NCI-H2081 (cell line): ENCODE measurements at places on chromosomes 2 and 18.
A peak's percentile ranks its signal among the peaks of the same experiment; 100 is the strongest.

- DNase-seq, result no peak
Observed at GRCh38 chr2:161041356-161041755, 118.9 kb upstream of the TANK start.

DNA sequence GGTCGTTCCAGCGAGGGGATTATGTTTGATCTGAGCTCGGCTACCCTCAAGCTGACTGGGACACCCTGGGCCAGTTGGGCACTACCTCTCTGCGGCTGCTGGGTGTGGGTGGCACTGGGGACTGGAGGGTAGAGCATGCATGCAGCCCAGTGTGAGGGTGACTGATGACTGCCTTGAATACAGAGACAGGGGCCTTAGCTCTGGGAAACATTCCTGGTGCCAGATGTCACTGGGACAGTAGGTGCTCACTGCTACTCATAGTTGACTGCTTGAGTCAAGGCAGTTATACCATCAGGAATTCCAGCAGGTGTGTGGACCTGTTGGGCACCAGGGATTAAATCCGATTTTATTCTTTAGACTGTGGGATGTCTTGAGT is 33.6 kb upstream of the ATP6V1B1 start:
- DNase-seq, result no peak

DNA sequence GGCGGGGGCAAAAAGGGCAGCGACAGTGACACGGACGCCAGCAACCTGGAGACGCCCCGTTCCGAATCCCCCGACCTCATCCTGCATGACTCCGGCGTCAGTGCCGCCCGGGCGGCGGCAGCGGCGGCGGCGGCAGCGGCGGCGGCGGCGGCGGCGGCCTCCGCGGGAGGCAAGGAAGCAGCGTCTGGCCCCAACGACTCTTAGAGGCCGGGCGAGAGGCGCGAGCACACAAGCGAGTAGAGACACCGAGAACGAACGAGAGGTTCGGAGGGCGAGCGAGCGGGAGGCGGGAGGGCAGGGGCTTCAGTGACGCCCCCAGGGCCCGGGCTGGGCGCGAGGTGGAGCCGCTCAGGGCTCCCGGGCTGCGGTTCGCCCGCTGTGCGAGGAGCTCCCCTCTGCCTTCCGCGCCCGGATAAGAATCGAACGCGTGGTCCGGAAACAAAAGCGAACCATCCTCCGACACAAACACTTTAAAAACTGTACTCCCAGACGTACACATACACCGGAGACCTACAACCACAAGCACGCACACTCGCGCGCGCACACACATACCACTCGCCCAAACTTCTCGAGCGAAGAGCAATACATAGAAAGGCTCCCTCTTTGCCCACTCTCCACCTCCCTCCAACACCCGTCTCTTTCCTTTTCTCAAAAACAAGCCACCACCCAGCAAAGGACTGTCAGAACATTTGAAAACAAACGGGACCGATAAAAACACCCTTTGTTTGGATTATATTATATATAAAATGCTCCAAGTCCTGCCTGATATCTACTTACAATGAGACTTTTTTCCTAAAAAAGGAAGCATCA is 2.8 kb downstream of the SP9 start:
- DNase-seq, result peak; percentile 69

DNA sequence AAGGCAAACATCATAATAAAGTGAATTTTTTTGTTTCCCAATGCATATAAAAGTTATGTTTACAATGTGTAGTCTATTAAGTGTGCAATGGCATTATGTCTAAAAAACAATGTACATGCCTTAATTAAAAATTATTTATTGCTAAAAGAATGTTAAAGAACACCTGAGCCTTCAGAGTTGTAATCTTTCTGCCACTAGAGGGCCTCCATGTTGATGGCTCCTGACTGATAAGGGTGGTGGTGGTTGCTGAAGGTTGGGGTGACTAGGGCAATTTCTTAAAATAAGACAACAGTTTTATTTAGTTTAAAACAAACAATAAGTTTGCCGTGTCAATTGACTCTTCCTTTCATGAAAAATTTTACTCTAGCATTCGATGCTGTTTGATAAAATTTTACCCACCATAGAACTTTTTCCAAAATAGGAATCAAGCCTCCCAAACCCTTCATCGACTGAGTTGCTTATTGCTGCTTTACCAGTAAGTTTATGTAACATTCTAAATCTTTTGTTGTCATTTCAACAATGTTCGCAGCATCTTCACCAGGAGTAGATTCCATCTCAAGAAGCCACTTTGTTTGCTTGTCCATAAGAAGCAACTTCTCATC is 32.3 kb downstream of the MAP3K2 start:
- peak; percentile 3 for DNase-seq

GRCh38 chr18:47883771-47884413 is 46.6 kb downstream of the SMAD2 start:
- DNase-seq, result peak; percentile 11

DNA sequence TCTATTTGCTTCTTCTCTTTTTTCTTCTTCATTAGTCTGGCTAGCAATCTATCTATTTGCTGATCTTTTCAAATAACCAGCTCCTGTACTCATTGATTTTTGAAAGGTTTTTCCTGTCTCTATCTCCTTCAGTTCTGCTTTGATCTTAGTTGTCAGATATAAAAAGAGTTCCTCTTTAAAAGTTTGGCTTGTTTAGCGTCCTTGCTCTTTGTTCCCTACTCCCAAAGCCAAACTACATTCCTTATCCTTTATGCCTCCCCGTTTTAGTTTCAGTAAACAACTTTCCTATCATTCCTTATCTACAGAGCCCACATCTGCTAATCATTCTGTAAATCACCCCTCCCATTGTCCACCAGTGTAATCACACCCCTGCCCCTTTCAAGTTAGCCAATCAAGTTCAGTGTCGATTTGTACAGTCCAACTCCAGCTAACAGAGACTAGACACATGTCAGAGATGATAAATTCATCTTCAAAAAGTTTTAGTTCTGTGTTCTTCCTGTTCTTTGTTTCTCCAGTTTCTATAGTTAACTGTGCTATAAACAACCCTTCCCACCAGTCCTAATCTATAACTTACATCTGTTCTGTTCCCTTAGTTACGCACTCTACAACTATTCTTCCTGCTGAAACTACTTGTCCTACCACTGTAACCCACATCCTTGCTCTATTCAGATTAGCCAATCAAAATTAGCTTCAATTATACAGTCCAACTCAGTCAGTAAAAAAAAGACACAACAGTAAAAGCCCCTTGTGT is 44.4 kb downstream of the TFPI start:
- no peak for DNase-seq

DNA sequence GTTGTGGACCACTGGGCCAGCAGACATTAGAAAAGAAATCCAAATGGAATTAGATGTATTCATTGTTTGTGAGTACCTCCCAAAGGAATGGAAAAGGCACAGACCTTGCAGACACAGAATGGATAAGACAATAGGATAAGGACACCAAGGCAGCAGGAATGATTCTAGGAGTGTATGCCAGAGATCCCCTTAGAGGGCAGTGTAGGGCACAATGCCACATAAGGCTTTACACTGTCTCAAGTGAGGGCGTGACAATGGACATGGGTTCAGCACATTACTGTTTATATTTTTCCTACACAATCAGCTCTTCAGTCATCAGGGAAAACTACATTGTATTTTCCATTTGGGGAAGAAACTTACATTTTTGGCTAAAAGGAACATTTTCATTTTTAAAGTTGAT is 250.9 kb downstream of the PTH2R start:
- no peak for DNase-seq

GRCh38 chr2:45935791-45936622 is 284.5 kb downstream of the PRKCE start:
- peak; percentile 85 for DNase-seq

- no peak for DNase-seq
Observed at GRCh38 chr2:204110338-204110741, 173.8 kb downstream of the ICOS start.

- no peak for DNase-seq
Observed at GRCh38 chr2:219578811-219579613, 6.9 kb downstream of the INHA start.

- no peak for DNase-seq
Observed at GRCh38 chr18:70166668-70167067, 38.8 kb downstream of the RTTN start.

DNA sequence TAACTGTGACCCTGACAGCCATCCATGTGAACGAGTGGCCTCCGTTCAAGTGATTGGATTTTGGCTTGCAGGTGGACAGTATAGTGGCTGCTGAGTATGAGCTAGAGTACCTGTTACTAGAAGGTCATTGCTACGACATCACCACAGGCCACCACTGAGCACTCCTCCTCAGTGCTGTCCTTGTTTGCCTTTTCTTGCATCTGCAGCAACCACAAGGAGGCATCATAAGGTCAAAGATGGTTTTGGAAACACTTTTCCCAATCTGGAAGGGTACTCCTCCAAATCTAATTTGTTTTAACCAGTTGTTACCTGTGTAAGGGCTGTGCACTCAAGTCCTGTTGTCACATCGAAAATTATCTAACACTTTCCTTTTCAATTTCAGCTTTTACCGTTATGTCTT is 81.2 kb downstream of the UGGT1 start:
- no peak for DNase-seq

- no peak for DNase-seq
Observed at GRCh38 chr2:196534495-196534894, 105.0 kb upstream of the CCDC150 start.

GRCh38 chr2:9266711-9267110 is 60.1 kb downstream of the ASAP2 start:
- no peak for DNase-seq

DNA sequence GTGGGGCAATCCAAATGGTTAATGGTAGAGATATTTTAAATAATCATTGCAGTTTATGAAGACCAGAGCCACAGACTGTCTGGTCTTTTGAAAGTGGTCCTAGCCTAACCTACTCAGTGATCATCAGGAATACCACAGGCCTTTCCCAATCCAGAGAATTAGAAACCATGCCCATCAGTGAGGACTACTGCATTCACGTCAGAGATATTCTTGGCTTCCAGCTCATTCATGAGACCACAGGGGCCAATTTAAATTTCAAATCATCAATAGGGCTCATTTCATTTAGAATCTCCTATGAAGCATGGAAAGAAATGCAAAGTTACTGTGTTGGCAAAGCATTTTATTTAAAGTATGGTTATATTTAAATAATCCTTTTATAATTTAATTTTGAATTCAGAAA is 362.3 kb upstream of the KCNJ3 start:
- DNase-seq, result no peak

- DNase-seq, result peak; percentile 30
Observed at GRCh38 chr2:166361351-166362153, 14.2 kb downstream of the SCN9A start.

DNA sequence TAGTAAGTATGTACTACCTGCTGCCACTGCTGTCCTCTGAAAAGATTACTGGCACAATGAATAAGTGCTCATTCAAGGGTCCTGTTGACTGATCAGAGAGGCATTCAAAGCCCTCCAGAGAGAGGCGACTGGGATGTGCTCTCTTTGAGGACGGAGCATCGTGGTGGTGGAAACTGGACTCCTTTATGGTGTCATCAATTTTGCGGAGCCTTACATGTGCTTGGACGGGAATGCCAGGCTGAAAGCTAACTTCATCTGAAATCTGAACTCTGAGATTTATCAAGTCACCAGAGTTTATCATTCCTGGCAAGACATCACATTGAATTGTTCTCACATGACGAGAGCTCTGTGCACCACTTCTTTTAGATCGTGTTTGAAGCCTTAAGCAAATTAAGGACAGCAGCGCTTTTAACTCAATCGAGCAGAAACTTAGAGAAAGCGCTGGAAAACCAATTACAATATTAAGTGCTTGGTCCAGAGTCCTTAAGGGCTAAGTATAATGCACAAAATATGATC is 138.3 kb downstream of the NCK2 start:
- DNase-seq, result no peak

DNA sequence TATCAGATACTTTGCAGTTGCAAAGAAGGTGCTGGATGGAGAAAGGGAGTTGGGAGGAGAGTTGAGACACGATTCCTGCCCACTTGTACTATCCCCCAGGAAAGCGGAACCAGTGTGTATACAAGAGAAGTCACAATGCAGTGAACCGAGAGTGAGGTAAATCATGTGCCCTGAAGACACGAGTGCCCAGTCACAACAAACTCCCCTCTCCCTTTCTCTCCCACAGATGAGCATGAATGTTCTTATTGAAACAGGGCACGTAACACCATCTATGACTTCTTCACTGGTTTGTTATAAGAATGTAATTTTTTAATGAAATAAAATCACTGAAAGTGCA is 155.7 kb downstream of the IRS1 start:
- no peak for DNase-seq

- DNase-seq, result no peak
Observed at GRCh38 chr2:189022053-189022481, 47.9 kb downstream of the COL3A1 start.

- no peak for DNase-seq
Observed at GRCh38 chr2:147031897-147032296, 812.9 kb upstream of the ACVR2A start.

GRCh38 chr2:178105566-178105965 is 6.7 kb upstream of the RBM45 start:
- peak; percentile 2 for DNase-seq

- DNase-seq, result no peak
Observed at GRCh38 chr18:52278191-52278590, 61.8 kb upstream of the DCC start.

GRCh38 chr2:197298609-197299008 is 12.0 kb downstream of the ANKRD44 start:
- no peak for DNase-seq

- no peak for DNase-seq
Observed at GRCh38 chr18:26646901-26647300, 98.5 kb upstream of the KCTD1 start.

GRCh38 chr2:126200538-126200937 is 455.4 kb upstream of the GYPC start:
- DNase-seq, result no peak

DNA sequence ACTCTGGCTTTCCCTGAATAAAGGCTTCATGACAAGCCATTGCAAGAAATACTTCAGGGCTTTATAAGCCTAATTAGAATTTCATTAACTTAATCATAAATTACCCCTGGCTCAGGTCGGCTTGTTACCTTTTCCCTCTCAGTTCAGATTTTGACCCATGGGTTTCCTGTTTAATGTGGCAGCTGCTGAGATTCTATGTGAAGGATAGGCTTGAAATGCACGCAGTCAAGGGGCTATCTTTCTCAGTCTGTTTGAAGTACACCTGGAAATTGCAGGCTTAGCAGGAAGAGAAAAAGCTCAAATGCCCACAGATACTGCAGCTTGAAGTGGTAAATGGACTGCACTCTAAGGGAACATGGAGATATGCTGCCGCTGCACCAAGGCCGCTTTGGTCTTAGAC is 49.4 kb downstream of the CAVIN2 start:
- DNase-seq, result no peak

DNA sequence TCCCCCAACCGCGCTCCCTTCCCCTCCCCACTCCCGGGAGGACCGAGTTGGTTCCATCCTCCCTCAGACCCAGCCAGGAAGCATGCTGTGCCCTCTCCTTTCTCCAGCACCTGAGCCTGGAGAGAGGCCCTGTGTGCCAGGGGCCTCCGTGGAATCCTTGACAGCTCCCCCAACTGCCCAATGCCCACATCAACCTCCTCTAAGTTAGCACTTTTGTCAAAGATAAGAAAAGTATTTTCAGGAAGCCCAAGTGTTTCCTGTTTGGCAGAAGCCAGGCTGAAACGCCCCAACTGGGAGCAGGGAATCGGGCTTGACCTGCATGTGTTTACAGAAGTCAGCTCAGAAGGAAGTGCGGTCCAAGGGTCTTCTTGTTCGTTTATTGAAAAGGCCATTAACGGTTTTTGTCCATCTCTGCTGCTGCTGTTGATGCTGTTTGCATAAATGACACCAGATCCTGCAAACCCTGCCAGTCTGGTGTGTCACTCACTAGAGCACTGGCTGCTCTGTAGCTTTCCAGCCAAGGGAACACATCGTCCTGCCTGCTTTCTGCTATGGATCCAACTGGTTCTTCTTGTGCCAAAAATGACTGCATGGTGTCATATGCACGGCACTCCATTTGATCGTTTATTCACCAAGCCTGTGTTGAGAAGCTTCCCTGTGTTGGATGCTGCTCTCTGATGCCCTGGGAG is 35.4 kb upstream of the COL6A3 start:
- DNase-seq, result no peak
